NCI-H1092 (cell line): ENCODE measurements at places on chromosomes 12 and 14.

GRCh38 chr14:71236487-71236886, 329.2 kb downstream of the PCNX1 start:
- no peak for DNase-seq

- DNase-seq = no peak
Observed at GRCh38 chr14:91008759-91009409, 51.6 kb downstream of the RPS6KA5 start.

DNA sequence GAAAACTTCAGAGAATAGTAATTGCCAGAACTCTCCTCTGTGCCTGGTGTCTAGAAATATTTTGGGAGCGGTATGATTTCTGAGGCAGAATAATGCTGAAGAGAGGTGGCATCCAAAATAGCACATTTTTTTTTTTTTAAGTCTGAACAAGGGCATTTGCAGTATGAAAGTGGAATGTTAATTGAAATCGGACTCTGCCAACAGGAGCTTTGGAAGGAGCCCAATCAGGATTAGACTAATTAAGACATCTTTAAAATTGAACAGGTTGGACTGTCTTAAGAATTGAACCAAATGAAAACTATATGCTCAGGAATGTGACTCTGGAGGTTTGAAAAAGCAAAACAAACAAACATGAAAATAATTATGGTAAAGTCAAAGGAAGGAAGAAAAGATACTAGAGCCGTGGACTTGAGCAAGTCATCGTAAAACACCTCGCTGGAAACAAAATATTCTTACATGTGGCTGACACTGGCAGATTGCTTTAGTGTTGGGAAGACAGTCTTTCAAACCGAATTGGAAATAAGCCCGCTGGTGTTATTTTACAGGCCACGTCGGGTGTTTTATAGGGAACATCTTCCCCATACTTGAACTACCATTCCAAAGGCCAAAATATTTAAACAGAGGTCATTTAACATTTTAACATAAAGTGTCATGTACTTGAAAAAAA, 436.3 kb downstream of the VRK1 start:
- DNase-seq = no peak

- DNase-seq = no peak
Observed at GRCh38 chr12:3119756-3120601, 42.8 kb downstream of the TSPAN9 start.

GRCh38 chr14:75307700-75308379, 29.2 kb downstream of the FOS start:
- DNase-seq = peak; percentile 76

GRCh38 chr12:92503971-92504593, 198.7 kb upstream of the PLEKHG7 start:
- DNase-seq = peak; percentile 60

DNA sequence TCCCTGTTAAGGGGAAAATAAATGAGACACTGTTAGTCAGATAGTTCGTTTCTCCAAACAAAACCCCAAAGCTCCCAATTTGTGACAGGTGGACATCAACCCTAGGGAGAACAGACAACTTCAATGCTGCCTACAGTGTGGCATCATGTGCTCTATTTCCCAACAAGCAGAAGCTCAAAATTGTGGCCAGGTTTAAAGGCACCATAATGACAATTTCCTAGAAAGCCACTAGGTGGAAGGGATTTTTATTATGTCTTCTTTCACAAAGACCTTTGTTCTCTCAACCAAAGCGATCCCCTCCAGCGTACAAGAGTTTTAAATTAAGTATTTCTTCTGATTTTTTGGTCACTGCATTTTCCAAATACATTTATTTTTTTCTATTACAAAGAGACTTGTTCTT, 88.0 kb upstream of the MBIP start:
- DNase-seq = no peak

- no peak for DNase-seq
Observed at GRCh38 chr14:94054936-94055335, 26.1 kb downstream of the DDX24 start.

GRCh38 chr14:63895510-63895909, 42.7 kb downstream of the SYNE2 start:
- DNase-seq = no peak

DNA sequence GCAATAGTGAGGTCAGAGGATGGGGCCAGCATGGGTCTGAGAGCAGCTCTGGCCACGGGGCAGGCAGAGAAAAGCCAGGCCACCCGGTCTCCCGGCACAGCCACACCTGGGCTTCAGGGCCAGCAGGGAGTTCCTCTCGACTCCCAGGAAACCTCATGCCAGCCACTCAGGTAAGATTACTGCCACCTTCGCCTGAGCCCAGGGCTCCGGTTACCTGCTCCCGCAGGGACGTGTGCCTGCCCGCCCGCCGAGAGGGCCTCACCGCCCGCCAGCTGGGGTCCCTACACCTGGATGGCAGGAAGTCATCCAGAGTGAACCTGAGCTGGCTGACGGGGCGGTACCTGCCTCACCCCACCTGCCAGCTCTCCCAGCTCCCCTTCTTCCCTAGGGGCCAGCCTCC, 7.3 kb downstream of the JAG2 start:
- DNase-seq = no peak

GRCh38 chr12:104171785-104172569, 34.0 kb upstream of the NFYB start:
- DNase-seq = no peak

GRCh38 chr12:29082522-29082921, 66.6 kb upstream of the FAR2 start:
- DNase-seq = no peak

GRCh38 chr14:63727231-63727735, 582 bp downstream of the SGPP1 start:
- peak; percentile 18 for DNase-seq

- DNase-seq = no peak
Observed at GRCh38 chr12:80056232-80056631, 43.1 kb upstream of the OTOGL start.

GRCh38 chr14:49497725-49498348, 88.3 kb downstream of the RPS29 start:
- DNase-seq = peak; percentile 75

GRCh38 chr14:100391724-100392123, 68.6 kb downstream of the SLC25A47 start:
- no peak for DNase-seq

GRCh38 chr12:88509851-88510250, 70.4 kb downstream of the KITLG start:
- DNase-seq = no peak

GRCh38 chr12:79252358-79253075, 387.9 kb downstream of the SYT1 start:
- no peak for DNase-seq

GRCh38 chr12:97426492-97427116, 36.0 kb upstream of the RMST start:
- no peak for DNase-seq

GRCh38 chr14:71695611-71696350, 236.4 kb upstream of the RGS6 start:
- DNase-seq = no peak

DNA sequence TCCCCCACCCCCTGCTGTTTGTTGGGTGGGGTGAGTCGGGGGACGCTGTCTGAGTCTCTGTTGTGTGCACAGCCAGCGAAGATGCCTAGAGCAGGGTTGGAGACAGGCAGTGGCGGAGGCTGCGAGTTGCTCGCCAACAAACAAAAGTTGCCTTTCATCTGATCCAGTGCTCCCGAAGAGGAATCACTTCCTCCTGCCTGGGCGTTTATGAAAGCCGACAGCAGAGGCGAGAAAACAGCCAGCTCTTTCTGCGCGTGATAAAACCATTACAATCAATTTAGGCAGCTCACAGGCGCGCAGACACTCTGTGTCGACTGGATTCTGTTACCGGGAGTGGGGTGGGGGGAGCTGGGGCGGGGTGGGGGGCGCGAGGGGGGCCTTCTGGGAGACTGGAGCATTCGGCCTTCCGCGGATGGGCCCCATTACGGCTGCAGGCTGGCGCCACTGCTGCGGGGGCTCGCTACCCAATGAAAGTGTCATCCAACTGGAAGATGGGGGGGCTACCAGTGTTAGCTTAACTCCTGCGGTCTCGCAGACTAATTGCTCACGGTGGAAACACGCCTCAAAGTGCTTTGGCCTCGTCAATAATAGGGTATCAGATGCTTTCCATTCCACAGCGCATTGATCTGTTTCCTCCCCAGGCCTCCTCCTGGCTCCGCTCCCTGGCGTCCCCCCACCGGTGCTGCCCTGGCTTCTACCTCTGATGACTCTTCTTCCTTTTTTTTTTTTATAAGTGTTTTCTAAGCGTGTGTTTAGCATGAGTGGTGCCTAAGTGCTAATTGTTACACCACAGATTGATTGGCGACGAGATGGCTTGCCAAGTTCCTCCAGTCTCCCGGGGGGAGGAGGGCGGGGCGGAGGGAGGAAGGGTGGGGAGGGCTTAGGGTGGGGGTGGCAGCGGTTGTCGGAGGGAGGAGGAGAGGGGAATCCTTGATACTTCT, 678.4 kb downstream of the MED13L start:
- peak; percentile 43 for DNase-seq

DNA sequence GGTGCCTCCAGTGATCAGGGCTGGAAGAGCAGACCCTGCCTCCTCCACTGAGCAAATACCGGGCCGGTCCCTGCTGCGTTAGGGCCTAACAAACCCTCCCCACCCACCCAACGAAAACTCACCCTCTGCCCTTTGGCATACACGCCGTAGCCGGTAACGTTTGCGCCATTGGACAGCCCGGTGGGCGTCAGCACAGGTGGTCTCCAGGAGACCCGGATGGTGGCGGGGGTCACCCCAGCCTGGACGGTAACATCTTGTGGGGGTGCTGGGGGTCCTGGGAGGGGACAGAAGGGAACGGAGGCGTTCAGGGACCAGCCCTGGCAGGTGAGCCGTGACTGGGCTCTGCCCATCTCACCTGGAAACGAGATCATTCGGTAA, 100.5 kb downstream of the PIWIL1 start:
- DNase-seq = no peak

DNA sequence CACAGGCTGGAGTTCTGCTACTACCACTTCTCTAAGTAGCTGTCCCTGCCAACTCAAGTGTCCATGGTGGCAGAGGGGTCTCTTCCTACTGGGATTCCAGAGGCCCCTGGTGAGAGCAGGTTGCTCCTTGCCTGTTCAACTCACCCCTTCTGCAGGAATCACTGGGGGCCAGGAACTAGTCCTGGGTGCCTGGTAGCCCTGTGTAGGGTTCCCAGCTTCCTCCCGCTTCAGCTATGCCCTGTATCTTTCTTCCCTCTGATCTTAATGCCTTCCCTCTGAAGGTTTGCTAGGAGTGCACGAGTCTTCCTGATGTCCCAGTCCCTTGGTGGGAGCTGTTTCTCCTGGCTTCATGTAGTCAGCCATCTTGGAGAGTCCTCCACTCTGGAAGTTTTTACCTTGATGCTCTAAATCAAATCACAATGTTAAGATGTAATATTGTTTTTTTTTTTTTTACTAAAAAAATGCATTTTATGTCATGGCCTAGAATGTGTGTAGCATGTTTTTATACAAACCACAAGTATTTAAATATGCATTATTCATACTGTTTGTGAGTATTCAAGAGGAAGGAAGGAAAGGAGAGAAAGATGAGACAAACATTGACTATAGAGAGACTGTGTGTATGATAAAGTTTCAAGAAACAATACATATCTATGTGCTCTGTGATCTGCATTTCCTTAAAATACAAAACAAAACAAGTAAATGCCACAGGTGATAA, 54.7 kb downstream of the FRS2 start:
- DNase-seq = no peak

GRCh38 chr14:105220699-105221597, 27.4 kb upstream of the BTBD6 start:
- DNase-seq = no peak

- DNase-seq = no peak
Observed at GRCh38 chr14:51869411-51870100, 9.1 kb downstream of the GNG2 start.

DNA sequence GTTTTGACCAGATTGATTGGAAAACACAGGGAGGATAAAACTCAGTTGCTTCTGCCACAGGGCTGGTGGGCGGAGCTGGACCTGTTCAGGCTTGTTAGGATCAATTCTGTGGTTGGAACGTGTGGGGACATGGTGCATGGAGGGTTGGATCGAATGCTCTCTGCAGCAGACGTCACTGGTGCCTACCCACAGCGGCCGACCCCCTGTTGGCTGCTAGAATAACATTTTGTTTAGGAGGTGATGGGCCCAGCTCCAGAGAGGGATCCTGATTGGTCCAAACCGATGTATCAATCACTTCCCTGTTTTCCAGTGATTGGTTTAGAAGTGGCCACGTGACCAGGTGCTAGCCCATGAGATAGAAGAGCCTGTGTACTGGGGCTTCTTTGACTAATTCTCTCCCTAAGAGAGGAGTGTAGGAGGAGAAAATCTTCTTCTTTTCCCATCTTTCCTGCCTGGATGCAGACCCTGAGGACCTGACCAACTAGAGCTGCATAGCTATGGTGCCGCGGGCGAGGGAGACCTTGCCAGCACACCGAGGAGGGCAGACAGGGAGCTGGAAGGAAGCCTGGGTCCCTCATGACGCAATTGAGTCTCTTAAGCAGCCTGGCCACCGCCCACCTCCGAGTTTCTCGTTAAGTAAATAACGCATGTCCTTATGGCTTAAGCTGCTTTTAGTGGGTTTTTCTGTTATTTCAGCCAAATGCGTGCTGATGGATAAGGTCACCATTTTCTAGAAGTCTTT, 163.5 kb downstream of the AACS start:
- DNase-seq = no peak

DNA sequence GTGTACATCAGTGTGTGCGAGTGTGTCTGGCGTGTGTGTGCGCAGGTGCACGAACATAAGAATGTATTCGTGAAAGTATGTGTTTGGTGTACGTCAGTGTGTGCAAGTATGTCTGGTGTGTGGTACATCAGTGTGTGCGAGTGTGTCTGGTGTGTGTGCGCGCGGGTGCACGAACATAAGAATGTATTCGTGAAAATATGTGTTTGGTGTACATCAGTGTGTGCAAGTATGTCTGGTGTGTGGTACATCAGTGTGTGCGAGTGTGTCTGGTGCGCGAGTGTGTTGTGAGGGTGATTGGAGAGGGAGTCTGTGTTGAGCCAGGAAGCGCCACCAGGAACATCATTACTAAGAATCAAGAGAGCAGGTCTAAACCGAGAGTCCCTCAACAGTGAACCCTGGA, 143.8 kb downstream of the BCL11B start:
- no peak for DNase-seq

GRCh38 chr12:32211900-32212156, 105.2 kb downstream of the BICD1 start:
- peak; percentile 32 for DNase-seq

DNA sequence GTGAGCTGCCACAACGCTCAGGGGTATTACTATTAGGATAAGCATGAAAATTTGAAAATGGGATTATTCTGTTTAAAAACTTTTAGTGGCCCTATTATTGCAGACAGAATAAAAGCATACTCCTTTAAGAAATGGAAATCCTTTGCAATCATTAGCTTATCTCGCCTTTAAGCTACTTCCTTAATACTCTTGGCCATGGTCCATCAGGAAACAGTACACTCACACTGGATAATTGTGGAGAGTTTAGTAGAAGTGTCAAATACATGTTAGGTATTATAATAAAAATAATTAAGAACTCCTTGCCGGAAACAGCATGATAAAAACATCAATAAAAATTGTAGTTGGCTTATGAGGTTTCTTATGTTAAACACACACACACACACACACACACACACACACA, 100.4 kb upstream of the PPFIA2 start:
- no peak for DNase-seq

DNA sequence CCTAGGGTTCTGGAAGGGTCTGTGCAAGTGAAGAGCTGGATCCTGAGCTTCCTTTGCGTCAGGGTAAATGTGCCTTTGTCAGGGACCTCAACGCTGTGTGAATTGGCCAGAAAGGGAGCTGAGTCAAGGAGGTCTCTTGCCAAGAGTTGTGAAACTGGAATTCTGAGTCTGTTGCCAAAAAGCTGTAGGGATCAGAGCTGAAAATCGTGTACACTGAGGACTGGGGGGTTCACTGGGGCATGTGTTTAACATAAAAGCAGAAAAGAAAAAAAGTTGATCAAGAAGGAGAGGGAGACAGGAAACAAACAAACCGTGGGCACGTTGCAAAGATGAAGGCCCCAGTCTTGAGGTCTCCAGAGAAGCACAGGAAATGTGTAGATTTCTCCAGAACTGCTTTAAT, 1081.5 kb downstream of the VRK1 start:
- no peak for DNase-seq
